Progenitor cell of endocrine pancreas (in vitro differentiated cells): ENCODE measurements at places on chromosomes 11 and 22.

- DNase-seq = no peak
Observed at GRCh38 chr11:6671991-6672390, 11.1 kb downstream of the MRPL17 start.

DNA sequence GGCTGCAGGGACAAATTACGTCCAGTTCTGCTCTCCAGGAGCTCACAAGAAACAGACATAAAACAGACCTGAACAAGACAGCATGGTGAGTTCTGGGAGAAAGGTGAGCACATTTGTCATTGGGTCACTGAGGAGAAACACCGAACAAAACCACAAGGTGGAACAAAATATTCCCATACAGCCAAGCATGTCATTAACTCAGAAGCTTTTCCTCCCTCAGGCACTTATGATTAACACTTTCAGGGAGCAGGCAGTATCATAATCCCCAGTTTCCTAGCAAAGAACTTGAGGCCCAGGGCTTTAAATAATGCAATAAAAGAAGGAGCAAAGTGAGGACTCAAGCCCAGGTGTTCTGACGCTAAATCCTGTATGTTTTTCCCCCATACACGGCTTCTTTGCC, 43.0 kb downstream of the P4HA3 start:
- no peak for DNase-seq

DNA sequence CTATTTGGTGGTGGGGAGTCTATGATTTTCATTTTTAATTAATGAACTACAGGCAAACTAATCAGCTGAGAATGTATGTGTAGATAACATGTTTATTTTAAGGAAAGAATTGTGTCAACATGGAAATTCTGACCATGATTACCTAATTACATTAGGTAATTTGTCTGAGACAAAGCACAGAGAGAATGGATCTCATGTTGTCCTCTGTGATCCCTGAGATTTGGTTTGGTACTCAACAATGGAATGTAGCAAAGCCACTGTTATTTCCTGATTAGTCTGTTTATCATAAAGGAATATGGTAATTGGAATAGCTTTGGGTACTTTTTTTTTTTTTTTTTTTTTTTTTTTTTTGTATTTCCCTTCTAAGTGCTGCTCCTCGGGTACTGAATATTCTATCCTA, 718.8 kb upstream of the ARHGAP42 start:
- DNase-seq = no peak

DNA sequence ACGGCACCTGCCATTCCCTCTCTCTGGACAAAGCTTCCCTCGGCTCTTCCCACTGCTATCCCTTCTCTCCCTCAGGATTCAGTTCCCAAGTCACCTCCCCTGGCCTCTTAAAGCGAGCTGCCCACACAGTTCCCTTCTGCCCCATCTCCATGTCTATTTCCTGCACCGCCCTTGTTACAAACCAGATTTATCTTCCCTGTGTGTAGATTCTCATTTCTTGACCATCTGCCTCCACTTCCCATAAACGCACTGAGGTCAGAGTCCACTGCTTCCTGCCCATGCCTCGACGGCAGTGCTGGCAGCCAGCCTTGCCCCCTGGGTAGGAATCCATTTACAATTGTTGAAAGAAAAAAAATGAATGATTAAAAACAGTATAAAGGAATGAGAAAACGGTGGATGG, 11.6 kb upstream of the APOBEC3B start:
- no peak for DNase-seq

GRCh38 chr11:86758171-86758570, 42.2 kb upstream of the PRSS23 start:
- DNase-seq = no peak

DNA sequence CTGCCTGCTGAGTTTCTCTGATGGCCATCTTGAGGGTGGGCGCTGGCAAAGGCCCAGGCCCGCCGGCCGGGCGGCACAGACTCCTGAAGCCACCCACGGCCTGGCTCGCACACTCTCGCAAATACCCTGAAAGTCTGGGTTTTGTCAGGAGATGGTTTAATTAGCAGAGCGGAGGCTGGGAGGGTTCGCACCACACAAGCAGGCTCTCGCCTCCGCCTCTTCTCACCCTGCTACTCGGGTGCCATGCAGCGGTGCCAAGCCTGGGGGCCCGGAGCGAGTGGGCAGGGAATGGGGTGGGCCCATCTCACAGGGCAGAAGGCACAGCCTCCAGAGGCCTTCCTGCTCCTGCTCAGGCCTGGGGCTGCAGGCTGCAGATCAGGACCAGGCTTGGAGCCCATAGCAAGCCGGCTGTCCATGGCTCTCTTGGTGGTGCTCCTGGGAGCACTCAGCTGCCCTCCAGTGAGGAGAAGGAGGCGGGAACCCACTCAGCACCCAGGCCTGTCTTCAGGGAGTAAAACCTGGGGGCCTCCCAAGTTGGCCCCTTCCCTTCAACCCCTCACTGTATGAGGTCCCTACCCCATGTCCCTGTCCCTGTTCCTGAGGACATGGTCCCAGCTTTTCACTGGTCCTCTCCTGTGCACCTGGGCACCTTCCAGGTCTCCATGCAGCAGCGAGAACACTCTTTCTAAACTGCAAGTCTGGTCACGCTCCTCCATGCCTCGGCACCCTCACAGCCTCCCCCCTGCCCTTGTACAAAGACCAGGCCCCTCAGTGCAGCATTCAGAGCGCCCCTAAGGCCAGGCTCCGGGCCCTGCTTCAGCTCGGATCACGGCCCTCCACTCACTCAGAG, 62.0 kb downstream of the FLRT1 start:
- no peak for DNase-seq

DNA sequence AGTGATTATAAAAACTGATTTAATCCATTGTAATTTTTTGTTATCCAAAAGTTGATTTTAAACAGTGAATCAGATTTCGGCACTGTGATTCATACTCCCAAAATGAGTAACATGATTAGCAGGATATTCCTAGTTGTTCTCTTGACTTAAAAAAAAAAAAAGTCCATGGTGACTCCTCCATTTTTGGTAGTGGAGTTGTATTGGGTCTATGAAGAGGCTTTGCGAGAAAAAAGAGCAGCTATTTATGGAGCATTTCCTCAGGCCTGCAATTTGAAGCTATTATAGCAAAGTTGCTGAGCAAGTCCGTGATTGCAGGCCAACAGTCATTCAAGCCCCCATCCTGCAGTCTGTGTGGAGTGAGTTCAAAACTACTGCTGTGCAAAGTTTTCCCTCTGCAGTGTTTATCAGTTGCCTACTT, 28.8 kb downstream of the YAP1 start:
- DNase-seq = no peak

GRCh38 chr11:103397369-103397768, 288.1 kb downstream of the DYNC2H1 start:
- DNase-seq = no peak

DNA sequence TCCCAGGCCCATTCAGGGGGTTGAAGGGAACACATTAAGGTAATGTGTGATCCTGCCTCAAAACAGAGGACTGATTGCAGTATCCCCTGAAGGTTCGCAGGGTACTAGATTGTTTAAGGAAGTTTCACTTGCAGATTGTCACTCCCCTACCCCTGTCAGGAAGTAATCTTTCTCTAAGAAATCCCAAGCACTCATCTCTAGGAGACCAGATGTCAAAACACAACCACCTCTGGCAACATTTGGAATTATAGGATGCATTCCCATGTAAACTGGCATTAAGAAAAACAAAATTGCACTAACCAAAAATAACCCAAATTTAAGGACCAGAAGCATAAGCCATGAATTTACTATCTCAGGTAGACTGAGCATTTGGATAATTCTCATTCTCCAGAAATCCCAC, 1.6 kb downstream of the MRPL17 start:
- no peak for DNase-seq

- DNase-seq = no peak
Observed at GRCh38 chr22:23858484-23858815, 775 bp downstream of the SLC2A11 start.
